Germinal center (tissue), 1 donor: ENCODE measurements at places on chromosomes 1 and 21.

GRCh38 chr1:51283979-51284378 lies 46.4 kb downstream of the TTC39A start:
- no peak for DNase-seq

- no peak for DNase-seq
These were observed 59.3 kb downstream of the PLPP3 start for GRCh38 chr1:56520016-56520601.

GRCh38 chr1:112172294-112172882 lies 182.9 kb upstream of the KCND3 start:
- no peak for DNase-seq

DNA sequence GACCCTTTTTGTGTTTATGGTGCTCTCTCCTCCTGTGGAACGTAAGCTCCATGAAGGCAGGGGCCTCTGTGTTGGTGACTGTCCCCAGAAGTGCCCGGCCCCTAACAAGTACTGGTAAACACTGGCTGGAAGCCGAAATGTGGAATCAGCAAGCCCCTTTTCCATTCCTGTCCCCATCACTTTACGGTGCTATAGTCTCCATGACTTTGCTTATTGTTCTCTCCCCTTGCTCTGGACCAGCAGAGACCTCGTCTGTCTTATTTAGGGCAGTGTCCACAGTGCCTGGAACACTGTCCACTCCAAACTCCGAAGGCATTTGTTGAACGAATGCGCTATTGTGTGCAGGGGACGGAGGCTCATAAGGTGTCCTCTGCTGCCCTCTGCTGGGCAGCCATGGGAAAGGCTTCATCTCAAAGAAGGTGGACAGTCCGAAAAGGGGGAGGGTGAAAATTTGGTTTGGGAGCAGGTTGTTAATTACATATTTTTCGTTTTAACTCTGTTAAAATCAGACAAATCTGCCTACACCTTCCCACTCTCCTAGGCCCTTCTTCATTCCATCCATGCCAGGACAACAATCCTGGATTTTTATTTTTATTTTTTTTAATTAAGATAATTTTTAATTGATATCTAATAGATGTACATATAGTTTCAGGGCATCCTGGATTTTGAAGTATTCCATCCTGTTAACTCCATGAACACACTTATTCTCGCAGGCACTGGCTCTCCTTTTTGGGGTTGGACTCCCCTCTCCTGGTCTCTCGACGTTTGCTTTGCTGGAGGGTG lies 115.6 kb downstream of the PGBD5 start:
- DNase-seq: peak; percentile 75

- DNase-seq: no peak
These were observed 89.2 kb upstream of the CCDC190 start for GRCh38 chr1:162950187-162950586.

DNA sequence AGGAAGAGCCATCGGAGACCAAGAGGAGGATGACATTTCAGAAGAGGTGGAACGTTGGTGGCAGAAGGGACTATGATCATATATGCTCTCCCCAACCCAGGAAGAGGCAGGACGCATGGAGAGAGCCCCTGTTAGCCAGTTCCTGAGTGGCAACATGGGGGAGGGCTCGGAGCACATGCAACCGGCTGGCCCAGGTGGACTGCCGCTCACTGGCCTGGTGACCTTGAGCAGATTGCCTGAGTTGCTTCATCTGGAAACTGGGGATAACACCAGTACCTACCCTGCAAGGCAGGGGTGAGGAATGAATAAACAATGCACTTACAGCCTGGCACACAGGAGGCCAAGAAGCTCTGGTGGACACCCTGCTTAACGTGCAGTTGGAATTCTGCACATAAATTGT lies 29.0 kb downstream of the SYT6 start:
- DNase-seq: no peak

GRCh38 chr1:245939756-245940345 lies 567.2 kb downstream of the SMYD3 start:
- no peak for DNase-seq

- no peak for DNase-seq
These were observed 220.7 kb upstream of the HOOK1 start for GRCh38 chr1:59593798-59594790.

DNA sequence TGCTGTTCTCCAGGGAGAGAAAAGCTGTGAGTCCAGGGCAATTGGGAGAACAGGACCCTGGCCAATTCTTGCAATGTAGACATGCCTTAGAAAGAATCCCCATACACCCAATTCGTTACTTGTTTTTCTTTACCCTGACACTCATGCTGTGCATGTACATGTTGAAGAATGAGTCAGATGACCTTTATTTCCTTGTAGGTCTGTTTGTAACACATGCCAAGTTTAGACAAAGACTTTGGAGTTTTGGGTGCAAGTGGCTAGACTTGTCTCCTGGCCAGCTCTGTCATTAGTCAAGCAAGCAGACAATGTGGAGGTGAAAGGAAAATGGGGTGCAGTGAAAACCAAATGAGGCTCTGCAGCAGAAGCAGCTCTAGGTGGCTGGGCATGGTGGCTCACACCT lies 38.1 kb downstream of the GNPAT start:
- no peak for DNase-seq

DNA sequence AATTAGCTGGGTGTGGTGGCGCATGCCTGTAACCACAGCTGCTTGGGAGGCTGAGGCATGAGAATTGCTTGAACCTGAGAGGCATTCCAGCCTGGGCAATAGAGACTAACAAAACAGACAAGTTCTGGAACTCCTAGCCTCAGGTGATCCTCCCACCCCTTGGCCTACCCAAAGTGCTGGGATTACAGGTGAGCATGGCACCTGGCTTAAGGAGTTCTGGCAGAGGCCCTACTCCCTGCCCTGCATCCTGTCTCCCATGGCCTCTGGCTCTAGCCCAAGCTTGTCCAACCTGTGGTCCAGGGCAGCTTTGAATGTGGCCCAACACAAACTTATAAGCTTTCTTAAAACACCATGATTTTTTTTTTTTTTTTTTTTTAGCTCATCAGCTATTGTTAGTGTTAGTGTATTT lies 20.4 kb downstream of the TOMM20 start:
- no peak for DNase-seq

GRCh38 chr21:40333731-40334130 lies 466.5 kb downstream of the PCP4 start:
- DNase-seq: no peak

- no peak for DNase-seq
These were observed 25.9 kb downstream of the STPG1 start for GRCh38 chr1:24387636-24388175.

DNA sequence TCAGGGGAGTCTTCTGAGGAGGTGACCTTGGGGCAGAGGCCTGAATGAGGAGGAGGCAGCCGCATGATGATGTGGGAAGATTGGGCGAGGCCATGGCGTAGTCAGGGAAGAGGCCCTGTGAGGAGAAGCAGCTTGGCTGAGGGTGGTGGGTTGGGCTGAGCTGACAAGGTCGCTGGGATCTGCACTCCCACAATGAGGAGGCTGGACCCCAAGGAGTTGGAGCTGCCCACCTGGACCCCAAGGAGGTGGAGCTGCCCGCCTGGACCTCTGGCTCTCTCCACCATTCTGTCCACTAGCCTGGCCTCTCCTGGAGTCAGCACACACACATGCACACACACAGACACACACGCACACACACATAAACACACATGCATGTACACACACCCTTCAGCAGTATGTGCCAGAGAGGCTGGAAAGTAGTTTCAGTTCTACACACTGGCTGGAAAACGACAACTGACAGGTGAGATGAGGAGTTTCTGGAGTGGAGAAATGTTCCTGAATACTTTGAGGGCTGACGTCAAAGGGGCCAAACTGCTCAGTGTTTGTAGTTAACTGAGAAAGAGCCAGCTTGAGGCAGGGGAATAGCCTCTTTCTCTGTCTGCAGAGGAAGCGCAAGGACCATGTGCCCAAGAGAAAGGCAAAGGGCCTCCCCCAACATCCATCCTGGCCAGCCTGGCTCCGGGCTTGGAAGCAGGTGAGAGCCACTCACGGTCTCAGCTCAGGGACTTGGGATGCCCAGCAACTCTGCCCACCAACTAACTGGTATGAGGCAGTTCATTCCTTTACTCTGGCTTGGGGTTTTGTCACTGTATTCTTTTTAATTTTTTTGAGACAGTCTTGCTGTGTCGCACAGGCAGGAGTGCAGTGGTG lies 7.1 kb downstream of the SMPDL3B start:
- no peak for DNase-seq

DNA sequence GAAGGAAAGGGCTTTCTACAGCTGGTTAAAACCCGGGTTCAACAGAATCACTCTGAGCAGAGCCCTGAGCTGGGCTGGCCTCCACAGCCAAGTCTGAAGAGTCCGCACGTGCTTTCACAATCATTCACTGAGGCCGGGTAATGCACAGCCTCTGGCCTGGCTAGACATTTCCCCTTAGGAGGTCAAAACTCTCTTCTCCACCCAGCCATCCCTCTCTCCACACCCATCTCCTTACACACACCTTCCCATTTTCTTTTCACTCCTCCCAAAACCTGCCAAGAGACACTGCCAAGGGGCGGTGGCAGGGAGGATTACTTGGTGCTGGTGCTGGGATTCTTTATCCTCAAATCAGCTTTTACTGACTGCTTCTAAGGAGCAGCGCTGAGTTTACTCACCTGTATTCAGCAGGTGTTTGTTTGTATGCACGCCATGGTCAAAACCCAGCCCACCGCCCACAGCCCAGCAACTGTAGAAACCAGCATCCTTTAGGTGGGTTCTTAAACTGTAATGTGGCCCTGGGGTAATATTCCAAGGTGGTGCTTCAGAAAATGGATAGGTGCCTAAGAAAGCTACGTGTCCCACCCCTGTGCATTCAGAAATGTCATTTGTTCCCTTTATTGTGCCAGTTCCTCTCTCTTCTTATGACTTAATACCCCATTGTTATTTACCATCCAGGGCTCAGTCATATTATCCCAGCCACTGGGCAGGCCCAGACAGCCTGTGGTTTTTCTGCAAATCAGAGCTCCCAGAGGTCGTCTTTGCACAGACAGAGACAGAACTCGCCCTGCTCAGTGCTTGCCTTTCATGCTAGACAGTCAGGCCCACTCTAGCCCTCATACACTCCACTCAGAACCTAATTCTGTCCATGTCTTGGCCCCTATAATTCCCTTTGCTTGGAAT lies 80.2 kb downstream of the ADSS2 start:
- DNase-seq: no peak

DNA sequence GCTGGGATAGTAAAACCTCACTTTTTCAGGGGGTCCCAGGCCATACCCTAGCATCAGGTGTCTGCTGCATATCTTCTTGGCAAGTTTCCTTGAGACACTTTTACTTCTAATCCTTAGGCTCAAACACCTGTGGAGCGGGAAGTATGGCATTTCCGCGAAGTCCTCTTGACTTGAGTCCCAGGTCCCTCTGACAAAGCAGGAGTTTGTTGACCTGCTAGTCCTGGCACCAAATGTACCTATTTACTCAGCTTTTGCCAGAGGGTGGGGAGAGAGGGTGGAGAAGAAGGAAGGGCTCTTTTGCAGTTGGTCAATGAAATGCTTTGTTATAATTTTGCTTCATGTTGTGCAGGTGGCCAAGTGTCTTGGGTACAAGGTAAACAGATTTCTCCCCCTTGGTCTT lies 59.7 kb downstream of the CLIC6 start:
- DNase-seq: no peak

DNA sequence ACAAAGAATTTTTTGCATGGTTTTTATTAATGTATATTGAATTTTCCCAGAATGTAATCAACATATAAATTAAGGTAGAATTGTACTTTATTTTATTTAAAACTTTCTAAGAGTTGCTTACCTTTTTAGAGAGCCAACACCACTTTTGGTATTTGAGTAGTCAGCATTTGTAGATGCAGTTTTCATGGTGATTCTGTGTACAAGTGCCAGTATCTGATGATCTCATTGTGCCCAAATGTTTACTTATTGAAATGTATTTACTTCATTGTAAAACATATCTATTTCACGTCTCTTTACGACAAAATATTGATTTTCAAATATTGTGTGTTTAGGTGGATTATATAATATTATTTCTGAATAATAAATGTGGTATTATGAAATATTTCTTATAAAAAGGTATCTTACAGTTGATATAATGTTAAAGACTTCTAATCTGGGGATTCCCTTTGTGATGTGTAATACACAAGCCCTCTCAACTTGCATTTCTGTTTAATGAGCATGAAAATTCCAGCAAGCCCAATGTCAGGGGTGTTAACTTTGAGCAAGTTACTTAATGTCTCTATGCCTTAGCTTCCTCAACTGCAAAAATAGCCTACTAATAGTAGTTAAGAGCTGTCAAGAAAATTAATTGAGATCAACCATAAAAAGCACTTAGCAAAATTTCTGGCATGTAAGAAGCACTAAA lies 141.8 kb upstream of the ZNF648 start:
- DNase-seq: no peak

- no peak for DNase-seq
These were observed 113.2 kb downstream of the LRRC53 start for GRCh38 chr1:74399249-74399648.

GRCh38 chr1:10644307-10645128 lies 151.9 kb downstream of the CASZ1 start:
- DNase-seq: no peak

DNA sequence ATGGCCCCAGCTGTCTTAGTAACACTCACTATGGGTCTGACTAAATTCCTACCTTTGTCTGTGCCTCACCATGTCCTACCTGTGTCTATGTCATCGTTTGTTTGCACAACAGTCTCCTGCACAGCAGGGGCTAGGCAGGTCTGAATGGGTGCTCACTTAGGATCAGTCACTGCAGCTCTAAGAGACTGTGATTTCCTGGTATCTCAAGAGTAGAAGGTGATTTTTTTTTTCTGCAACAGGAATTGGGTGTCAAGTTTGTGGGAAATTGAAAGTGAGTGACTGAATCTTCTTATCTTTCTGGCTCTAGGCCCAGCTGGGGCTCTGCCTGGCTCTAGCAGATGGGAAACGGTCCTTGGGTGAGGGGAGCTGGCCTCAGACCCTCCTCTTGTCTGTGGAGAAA lies 46.4 kb upstream of the TRABD2B start:
- DNase-seq: no peak

DNA sequence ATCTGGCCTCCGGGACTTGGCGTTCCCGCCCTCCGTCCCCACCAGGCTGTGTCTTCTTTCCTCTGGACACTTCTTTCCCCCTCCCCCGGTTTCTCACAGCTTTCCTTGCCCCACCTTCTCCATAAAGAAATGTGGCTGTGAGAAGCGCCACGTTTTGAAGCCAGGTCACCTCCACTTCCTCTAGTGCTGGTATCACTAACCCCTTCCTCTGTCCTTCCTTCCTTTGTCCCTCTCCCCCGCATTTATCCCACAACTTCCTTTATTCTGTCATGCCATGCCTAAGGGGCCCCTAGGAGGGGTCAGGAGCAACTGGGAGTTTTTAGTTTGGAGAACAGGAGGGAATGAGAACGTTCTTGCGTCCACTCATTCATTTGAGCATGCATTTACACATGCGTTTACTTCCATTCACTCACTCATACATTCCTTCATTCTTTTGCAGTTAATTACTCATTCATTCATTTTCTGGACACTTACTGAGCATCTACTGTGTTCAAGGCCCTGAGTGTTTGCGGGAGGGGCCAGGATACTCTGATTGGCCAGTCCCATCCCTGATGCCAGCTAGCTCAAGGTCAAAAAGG lies 5.0 kb upstream of the ACOT11 start:
- DNase-seq: no peak
